ENCODE measurements at places on chromosomes 16 and 17.

DNA sequence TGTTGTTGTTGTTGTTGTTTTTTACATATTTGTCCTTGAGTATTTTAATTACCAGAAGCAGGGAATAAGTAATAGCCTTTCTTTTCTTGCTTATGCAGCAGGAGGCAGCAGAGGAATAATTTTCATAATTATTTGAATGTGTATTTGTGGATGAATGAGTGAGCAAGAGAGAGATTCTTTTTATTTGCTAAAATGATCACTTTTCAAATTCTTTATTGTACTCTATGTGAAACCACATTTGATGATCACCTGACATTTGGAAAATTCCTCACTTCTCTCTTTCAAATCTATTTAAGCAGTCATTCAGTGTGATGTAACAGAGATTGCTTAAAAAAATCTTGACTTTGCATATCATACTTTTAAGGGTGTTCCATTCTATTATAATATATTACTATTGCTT, 223.6 kb downstream of the BCAS3 start:
- DNase-seq, result no peak

- peak; percentile 5 for DNase-seq
Measured at GRCh38 chr17:69672924-69673323, 258.4 kb downstream of the MAP2K6 start.

GRCh38 chr17:6914711-6915110, 81.1 kb upstream of the ALOX12 start:
- DNase-seq, result no peak

DNA sequence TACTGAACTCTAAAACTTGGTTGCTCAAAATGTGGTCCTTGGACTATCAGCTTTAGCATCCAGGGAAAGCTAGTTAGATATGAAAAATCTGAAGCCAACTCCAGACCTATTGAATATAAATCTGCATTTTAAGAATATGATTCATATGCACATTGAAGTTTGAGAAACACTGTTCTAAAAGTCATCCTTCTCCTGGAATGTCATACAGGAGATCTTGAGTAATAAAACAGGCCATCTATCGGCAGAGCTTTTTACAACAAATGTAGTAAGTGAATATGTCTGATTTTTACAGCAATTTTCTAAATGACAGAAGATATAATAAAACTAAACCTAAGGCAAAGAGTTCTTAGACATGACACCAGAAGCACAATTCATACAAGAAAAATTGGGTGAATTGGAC, 140.4 kb downstream of the PMP22 start:
- DNase-seq, result no peak

- no peak for DNase-seq
Measured at GRCh38 chr17:36055921-36056520, 8.1 kb upstream of the CCL18 start.

GRCh38 chr17:73337330-73337710, 25.5 kb upstream of the CDC42EP4 start:
- no peak for DNase-seq

- DNase-seq, result no peak
Measured at GRCh38 chr17:27609611-27610303, 21.2 kb upstream of the LGALS9 start.

- DNase-seq, result peak; percentile 88
Measured at GRCh38 chr16:78563905-78564304, 464.5 kb downstream of the WWOX start.
